AG04450 (cell line): ENCODE measurements at places on chromosomes 5 and 9.

DNA sequence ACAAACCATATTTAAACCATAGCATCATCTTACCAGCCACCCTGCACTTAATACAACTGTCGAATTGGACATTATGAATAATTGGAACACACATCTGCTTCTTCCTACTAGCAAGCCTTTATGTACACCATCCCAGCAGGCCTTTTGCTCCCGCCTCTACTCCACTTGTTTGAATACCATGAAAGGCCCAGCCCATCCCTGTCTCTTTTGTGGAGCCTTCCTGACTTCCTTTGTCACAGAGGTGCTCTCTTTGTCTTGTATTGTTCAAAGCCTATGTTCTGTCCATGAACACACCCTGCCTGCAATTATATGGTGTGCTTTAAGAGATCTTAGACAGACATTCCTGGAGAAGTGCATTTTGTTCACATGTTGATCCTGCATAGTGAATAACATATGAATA is 465.7 kb downstream of the DIRAS2 start:
- DNase-seq = no peak

GRCh38 chr5:170633235-170634081 is 129.6 kb downstream of the KCNIP1 start:
- DNase-seq = peak; percentile 36

GRCh38 chr5:127998950-127999615 is 84.5 kb upstream of the SLC12A2 start:
- no peak for DNase-seq

DNA sequence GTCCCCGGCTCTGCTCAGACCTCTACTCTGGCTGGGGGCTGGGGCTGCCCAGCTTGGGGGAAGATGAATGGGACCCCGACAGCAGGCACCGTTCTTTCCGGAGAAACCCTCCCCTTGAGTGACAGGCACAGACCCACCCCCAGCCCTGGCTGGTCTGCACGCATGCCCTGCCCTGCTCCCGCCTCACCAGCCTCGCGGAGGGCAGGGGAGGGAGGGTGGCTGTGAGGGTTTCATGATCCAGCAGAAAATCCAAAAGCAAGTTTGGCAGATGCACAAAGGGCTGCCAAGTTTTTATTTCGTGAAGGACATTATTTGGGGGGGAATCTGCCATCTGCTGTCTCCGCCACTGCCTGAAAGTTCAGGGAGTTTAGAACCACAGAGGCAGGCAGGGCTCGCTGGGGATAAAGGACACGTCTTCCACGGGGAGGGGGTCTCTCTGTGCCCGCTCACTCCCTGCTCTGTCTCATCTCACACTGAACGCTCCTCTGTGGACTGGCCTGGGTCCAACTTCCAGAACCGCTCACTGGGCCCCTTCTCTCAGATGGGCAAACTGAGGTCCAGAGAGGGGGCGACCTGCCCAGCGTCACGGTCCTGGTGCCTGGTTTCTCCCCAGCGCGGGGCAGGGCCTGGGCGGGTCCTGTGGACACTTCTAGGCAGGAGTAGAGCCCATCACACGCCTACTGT is 92.9 kb downstream of the RXRA start:
- no peak for DNase-seq

DNA sequence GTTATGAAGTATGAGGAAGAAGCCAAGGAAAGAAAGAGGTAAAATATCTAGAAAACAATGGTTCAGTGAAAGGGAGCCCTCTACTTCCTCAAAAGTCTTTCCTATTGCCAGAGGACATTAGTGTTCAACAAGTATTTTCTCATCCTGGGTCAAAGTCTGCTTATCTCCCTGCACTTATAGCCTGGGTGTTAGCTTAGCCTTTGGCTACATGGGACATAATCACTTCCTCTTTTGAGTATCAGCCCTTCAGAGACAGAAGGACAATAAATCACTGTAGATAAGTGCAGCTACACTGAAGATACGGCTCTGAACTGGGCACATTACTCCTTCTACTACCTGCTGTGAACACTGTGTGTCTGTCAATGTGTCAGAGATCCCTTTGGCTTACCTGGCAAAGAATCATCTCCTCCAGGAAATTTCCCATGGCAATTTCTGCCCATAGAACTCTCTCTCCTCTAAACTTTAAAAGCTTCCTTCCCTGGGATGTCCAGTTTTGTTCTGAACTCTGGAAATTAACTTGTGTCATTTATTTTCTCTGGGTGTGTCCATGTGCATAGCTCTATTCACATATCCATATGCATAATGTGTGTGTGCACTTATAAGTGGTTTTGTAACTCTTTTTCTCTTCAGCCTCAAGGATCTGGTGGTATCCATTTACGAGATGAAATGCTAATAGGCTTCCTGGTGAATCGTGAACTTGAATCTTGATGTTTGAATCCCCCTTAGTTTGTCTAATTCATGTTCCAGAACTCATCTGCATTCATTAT is 30.0 kb upstream of the RECK start:
- DNase-seq = no peak

GRCh38 chr5:172549696-172550095 is 91.4 kb upstream of the NEURL1B start:
- DNase-seq = no peak

- peak; percentile 7 for DNase-seq
Observed at GRCh38 chr5:115309751-115310370, 13.4 kb upstream of the CCDC112 start.

DNA sequence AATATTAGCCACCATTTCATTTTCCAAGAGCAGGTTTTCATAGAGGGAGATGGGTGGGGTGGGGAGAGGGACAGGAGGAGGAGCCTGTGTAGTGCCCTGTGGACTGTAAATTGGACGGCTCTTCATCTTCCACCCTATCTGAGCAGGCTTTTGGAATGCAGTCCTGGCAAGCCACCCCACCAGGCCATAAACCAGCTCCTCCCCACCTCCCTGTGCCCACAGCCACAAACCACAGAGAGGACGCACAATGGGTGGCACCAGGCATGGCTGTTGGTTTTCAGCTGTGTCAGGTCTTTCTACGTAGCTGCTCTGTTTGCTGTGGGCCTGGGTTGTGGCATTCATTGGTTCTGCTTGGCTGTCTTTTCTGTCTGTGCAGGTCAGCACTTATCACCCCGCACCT is 58.0 kb downstream of the PLAC8L1 start:
- no peak for DNase-seq

GRCh38 chr9:4984171-4984620 is 876 bp upstream of the JAK2 start:
- no peak for DNase-seq

- no peak for DNase-seq
Observed at GRCh38 chr5:158483281-158483860, 616.3 kb downstream of the EBF1 start.

GRCh38 chr9:131259432-131259898 is 16.8 kb downstream of the FAM78A start:
- no peak for DNase-seq

GRCh38 chr5:44952376-44952775 is 143.6 kb downstream of the MRPS30 start:
- no peak for DNase-seq

- DNase-seq = peak; percentile 68
Observed at GRCh38 chr9:131608493-131609037, 63.2 kb downstream of the PRRT1B start.

GRCh38 chr5:100772006-100772405 is 131.1 kb downstream of the ST8SIA4 start:
- DNase-seq = no peak

- DNase-seq = peak; percentile 53
Observed at GRCh38 chr9:137383784-137384756, 38.9 kb downstream of the EXD3 start.

DNA sequence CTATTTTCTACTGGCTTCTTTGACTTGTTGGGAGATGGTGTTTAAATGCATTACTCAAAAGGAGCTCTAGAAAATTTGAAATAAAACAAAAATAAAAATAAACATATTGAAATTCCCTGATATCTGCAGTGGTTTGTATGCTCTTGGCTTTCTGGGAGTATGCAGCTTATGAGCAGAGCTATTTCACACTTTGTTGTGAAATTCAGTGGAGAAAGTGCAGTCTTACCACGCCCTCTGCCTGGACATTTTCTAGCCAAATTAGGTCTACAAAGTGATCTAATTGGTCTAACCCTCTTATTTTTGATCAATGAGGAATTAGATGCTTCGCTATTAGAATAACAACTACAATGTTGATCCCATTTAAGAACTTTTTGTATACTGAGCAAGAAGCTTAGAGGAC is 66.8 kb downstream of the INSYN2B start:
- DNase-seq = no peak

GRCh38 chr5:102832445-102832844 is 77.3 kb downstream of the PAM start:
- no peak for DNase-seq

DNA sequence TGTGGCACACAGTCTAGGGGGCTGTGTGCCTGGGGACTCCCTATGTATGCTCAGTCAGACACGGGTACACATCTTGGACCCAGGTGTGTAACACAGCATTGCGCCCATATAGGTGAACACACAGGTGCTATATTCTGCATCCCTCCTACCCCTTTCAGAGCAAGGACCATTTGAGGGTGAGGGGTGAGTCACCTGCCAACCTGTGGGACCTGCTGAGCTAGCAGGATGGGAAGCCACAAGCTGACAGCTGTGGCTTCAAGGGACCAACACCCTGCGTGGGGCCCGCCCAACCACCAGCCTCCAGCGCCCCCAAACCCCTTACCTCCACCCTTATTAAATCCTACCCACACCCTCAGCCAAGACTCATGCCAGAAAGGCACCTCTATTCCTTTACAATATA is 14.6 kb upstream of the AQP7 start:
- no peak for DNase-seq

- no peak for DNase-seq
Observed at GRCh38 chr5:122909470-122910100, 64.2 kb downstream of the SNX24 start.

DNA sequence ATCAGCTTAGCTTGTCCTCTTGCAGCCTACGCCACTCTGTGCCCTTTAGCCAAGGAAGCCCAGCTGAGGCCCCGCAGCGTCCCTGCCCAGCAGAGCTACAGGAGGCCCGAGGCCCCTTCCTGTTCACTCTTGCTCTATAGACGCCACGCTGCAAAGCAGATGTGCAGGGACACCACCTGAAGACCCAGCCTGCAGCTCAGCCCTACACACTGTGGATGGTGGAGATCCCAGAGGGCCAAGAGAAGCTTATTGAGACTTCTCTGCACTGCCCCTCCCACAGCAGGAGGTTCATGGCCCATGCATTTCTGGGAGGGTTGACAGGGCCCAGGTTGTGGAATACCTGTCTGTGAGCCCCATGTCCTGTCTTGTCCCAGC is 33.6 kb downstream of the IRF1 start:
- no peak for DNase-seq

DNA sequence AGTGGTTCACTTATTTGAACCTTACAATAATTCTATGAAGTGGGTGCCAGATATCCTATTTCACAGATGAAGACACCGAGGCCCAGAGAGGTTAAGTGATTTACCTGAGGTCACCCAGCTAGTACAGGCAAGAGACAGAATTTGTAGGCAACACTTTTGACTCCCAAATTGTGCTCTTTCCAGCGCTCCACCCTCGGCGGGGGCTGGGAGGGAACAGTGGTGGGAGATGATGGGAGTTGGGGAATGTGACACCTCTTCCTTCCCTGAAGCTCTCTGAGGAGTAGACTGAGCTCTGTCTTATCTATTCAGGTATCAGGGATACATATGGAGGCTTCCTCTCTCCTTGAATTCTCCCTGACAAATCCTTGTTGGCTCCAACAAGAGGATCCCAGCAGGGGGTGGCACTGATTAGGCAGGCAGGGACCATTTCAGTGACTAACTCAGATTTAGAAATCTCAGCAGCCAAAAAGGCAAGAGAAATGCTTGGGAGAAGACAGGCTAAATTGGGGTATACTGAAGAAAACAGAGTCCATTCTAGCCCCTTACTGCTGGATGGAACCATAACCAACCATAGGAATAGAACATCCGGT is 95.8 kb upstream of the PANK3 start:
- DNase-seq = no peak

DNA sequence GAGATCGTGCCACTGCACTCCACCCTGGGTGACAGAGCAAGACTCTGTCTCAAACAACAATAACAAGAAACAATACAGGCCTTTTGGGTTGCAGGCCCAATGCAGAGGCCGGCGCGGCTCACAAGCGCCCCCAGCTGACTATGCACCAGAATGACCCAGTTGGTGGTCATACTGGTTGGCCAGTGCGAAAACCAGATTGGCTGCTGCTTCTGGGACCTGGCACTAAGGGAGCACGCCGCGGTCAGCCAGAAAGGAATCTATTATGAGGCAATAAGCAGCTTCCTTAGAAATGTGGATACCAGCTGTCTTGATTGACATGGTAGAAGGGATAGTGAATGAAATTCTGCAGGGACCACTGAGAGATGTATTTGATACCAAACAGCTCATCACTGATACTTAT is 35.0 kb downstream of the RANBP17 start:
- DNase-seq = no peak

- peak; percentile 68 for DNase-seq
Observed at GRCh38 chr9:91126761-91127445, 234.8 kb downstream of the AUH start.

- peak; percentile 79 for DNase-seq
Observed at GRCh38 chr9:13942695-13943094, 371.2 kb downstream of the NFIB start.

GRCh38 chr9:5110867-5111681 is 74.4 kb downstream of the INSL6 start:
- DNase-seq = no peak

GRCh38 chr5:37553720-37554404 is 174.7 kb downstream of the WDR70 start:
- no peak for DNase-seq

- DNase-seq = no peak
Observed at GRCh38 chr5:160271396-160271795, 41.0 kb downstream of the CCNJL start.

GRCh38 chr9:35293376-35293964 is 131.7 kb downstream of the UNC13B start:
- no peak for DNase-seq

- no peak for DNase-seq
Observed at GRCh38 chr5:2039180-2039531, 156.4 kb upstream of the IRX4 start.
